ENCODE measurements at places on chromosomes 11 and 22.
A peak's percentile ranks its signal among the peaks of the same experiment; 100 is the strongest.

DNA sequence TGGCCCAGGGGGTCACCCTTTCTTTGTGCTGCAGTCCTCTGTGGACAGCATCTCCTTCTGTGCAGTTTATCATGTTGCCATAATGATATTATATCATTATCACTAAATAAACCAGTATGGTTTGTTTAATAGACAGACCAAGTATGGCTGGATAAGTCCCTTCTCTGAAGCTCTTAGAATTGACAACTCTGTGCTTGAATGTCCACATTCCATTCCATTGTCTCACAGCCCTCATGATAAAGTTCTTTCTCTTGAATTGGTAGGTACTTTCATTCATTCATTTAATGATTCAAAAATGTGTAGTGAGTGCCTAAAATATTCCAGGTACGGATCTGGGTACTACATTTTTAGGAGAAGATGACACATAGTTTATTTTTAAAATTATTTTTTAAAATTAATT is 7.8 kb downstream of the RPS6KA4 start:
- DNase-seq: no peak

- DNase-seq: no peak
Measured at GRCh38 chr22:46769191-46769675, 6.8 kb downstream of the TBC1D22A start.

- DNase-seq: no peak
Measured at GRCh38 chr11:34565417-34566207, 52.0 kb upstream of the ELF5 start.

- DNase-seq: no peak
Measured at GRCh38 chr22:44002997-44003396, 21.1 kb upstream of the PARVB start.

DNA sequence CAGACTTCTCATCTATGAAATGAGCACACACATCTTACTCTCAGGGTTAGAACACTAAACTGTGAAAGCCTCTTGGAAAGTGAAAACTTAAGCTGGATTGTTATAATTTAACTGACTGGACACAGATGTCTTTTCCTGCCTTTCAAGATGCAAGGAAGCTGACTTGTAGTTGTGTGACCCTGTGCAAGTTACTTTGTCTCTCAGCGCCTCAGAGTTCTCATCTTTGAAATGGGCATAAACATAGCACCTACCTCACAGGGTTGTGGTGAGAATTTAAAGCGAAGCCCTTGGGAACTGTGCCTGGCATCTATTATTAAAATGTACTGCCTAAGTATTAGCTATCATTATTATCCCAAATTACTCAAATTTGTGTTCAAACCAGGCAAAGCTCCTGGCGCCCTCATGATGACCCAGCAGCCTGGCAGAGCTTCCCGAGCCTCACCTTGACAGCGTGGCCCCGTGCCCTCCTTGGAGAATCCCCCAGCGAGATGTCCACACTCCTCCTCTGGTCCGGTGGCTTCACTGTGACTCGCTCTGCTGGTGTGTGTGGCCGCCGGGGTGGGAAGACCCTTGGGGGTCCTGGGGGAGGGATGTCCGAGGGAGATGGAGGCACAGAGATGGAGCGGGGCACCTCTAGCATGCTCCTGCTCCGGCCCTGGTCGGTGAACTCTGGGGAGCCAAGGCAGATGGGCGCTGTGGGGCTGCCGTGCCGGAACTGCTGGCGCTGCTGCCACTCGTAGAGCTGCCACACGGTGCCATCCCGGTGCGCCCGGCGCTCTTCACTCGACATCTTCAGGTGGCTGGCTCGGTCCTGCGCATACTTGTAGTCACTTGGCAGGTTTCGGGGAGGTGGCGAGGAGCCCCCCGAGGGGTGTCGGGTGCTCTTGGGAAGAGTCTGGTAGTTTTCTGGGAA is 78.2 kb downstream of the C11orf58 start:
- no peak for DNase-seq

DNA sequence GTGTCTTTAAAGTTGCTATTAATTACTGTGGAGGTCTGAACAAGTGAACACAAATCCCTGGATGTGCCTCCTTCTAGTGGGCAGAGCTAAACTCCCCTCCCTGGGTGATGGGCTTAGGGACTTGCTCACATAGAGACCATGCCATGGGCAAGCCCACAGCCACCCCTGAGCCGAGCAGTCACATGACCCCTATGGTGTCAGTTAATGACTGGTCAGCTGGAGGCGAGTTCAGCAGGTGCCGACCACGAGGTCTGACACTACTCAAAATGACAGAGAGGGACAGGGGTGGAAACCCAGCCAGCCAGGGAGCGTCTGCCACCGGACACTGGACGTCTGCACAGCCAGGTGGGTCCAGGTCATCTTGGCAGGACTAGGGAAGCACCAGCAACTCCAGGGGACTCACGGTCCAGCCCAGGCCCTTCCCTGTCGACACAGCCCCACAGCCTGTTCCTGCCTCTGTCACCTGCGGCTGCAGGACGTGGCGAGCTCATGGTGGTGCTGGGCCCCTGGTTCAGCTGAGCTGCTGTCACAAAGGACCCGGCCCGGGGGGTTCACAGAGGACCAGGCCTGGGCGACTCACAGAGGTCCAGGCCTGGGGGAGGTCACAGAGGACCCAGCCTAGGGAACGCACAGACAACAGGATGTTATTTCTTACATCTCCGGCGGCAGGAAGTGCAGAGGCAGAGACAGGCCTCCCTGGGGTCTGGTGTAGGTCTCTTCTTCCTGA is 135.0 kb downstream of the BRD1 start:
- DNase-seq: no peak

- no peak for DNase-seq
Measured at GRCh38 chr11:96219981-96220623, 122.9 kb downstream of the MAML2 start.

GRCh38 chr11:47986219-47986618 is 5.9 kb downstream of the PTPRJ start:
- DNase-seq: no peak

- DNase-seq: no peak
Measured at GRCh38 chr11:12270215-12270797, 107.1 kb upstream of the PARVA start.

- DNase-seq: no peak
Measured at GRCh38 chr11:124676386-124676785, 2.7 kb downstream of the SPA17 start.

- DNase-seq: no peak
Measured at GRCh38 chr22:23098718-23099530, 28.6 kb downstream of the GNAZ start.

- DNase-seq: peak; percentile 33
Measured at GRCh38 chr11:70176940-70177689, 26.0 kb upstream of the FADD start.

DNA sequence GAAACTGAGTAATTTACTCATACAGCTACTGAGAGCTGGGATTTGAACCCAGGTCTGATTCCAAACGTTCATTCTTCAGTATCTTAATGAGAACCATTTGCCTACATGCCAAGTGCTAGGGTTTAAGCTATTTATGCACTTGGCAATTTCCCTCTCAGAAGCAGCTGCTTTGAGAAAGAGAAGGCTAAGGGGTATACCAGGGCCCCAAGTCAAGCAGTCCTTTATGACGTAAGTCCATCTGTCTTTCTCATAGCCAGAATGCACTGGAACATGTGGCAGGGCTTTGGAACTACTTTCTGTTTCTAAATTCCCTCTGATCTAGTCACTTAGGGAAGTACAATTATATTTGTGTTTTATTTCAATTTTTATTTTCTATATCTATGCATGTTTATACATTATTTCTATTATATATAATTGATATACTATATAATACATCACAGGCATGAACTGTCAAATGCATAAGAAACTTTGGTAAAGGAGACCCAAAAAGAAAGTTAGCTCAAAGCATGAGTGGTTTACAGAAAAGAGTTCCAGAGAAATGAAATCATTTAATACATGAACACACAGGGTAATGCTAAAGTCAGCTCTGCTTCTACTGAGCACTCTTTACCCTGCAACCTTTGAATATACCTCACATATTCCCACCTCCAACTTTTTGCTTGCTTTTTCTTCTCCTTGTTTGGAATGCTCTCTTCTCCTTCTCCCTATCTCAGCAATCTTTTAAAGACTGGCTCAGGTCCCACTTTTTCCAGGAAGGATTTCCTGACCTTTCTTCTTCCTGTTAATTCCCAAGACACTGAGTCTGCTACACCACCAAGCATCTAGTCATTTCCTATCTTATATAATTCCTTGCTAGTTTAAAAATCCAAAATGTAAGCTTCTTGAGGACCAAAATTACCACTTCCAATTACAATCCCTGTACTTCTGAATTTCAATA is 80.5 kb upstream of the GDPD4 start:
- DNase-seq: no peak

GRCh38 chr11:10498022-10498400 is 42.9 kb downstream of the AMPD3 start:
- DNase-seq: no peak

- DNase-seq: no peak
Measured at GRCh38 chr11:126080161-126080941, 17.7 kb upstream of the CDON start.

DNA sequence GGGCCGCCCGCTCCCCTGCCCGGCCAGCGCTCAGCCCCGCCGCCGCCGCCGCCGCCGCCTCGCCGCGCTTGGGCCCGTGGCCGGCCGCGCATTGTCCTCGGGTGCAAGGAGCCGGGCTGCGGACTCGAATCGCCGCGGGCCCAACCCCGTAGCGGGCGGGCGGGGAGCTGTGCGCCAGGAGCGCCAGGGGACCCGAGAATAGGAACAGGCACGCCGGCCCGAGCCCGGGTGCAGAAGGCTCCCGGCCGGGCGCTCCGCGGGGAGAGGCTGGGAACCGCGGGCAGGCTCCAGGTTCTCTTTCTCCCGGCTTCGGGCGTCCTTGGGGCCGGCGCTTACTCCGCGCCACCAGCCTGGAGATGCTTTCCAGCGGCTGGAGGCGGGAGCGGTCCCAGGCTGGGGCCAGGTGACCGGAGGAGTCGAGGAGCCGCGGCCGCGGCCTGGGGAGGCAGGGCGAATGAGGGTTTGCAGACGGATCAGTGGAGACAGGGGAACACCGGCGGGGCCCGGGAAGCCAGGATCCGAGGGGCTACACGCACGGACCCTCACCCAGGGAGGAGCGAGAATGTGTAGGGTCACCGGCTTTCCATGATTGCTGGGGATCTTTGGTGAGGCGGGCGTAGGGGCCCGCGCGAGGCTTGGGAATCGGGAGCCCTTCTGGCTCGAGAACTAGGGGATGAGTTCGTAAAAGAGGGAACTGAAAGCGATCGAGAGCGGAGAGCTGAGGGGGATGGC is 726 bp downstream of the PKNOX2 start:
- DNase-seq: peak; percentile 16

DNA sequence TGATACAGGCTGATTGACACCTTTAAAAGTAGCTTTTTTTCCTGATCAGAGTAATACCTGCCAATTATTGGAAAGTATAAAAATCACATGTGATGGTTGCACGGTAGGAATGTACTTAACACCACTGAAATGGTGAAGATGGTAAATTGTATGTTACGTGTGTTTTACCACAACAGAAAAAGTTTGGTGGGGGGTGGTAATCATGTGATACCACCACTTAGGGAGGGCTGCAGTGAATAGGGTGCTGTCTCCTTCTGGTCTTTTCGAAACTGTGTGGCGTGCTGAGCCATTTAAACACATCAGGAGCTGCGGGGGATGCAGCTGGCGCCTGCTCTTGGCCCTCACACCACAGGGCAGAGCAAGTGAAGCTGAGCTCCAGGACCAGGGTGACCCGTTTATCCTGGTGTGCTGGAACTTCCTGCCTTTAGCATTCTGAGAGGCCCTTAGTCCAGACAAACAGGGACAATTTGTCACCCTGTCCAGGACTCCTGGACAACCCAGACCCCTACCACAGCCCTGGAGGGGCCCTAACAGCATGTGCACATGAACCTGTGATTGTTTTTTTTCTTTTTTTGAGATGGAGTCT is 2.6 kb downstream of the SYNGR1 start:
- DNase-seq: no peak

GRCh38 chr11:43518408-43519160 is 159.9 kb downstream of the TTC17 start:
- DNase-seq: no peak

DNA sequence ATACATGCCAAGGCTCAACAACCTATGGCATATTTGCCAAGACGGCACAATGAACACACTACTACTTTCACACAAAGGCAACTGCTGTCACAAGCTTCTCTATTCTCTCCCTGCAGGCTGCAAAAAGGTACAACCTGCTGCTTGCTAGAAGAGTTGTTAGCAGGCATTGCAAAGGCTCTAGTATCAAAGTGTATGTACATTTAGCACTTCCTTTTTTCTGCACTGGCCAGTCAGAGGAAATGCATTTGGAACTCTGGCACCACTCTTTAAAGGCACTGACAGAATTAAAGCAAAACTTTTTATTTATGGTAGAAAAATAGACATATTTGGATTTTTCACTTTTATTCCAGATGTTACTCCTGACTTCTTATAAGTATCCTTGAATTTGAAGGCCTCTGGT is 125.9 kb downstream of the CWF19L2 start:
- DNase-seq: no peak

GRCh38 chr11:23859087-23859486 is 637.8 kb upstream of the LUZP2 start:
- DNase-seq: no peak

GRCh38 chr11:117295438-117296137 is 4.4 kb downstream of the BACE1-AS start:
- DNase-seq: no peak

GRCh38 chr11:123413636-123414035 is 16.4 kb upstream of the GRAMD1B start:
- no peak for DNase-seq

DNA sequence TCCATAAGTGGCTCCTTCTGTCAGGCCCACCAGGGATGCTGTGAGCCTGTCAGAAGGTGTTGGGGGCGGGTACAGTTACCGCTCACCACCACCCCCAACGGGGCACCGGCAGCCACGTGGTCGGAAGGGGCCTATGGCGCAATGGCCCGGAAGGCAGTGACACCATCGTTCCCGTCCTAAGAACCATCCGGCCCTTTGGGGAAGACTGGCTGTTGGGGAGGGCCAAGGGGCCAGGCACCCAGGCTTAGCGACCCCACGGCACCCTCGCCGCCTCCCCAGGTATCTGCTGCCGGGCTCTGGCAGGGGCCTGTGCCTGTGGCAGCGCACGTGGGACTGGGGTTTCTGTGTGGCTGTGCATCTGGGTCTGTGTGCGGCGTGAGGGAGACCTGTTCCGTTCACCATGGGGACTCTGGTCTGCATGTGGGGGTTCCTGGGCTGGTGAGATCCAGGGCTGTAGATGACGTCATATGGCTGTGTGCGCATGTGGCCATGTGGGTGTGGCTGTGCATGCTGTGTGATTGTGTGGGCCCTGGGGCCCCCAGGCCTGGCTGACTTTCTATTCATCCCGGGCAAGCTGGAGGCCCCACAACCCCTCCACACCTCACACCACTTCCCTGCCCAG is 717 bp downstream of the OSM start:
- DNase-seq: peak; percentile 78

- DNase-seq: no peak
Measured at GRCh38 chr11:27717801-27718229, 17.6 kb upstream of the BDNF start.
